ENCODE measurements at places on chromosomes 4 and X.

- DNase-seq = no peak
These were observed 592.4 kb downstream of the ACTRT1 start for GRCh38 chrX:127459790-127460189.

GRCh38 chrX:42755815-42756214 is 22.1 kb downstream of the PPP1R2C start:
- DNase-seq = peak; percentile 17

GRCh38 chrX:39633293-39633692 is 464.5 kb downstream of the BCOR start:
- DNase-seq = no peak

DNA sequence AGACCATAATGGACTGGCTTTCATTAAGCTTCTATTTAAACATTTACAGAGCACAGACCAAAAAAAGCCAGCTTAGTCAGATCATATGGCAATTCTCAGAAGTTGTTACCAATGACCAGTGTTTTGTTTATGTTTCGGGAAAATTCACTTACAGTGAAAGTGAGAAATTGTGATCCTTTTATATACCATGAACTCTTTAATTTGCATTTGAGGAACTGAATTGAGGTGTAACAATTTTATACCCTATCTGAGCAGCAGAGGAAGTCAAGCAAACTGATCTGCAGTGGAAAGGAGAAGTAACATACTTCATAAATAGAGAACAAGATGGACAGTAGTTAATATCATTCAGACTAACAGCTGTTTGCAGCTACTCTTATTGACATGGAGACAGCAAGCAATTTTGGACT is 97.1 kb downstream of the TMA16 start:
- DNase-seq = no peak

- no peak for DNase-seq
These were observed 6.3 kb downstream of the AMMECR1 start for GRCh38 chrX:110311437-110312230.

GRCh38 chr4:83266689-83267088 is 17.9 kb downstream of the COQ2 start:
- DNase-seq = no peak

DNA sequence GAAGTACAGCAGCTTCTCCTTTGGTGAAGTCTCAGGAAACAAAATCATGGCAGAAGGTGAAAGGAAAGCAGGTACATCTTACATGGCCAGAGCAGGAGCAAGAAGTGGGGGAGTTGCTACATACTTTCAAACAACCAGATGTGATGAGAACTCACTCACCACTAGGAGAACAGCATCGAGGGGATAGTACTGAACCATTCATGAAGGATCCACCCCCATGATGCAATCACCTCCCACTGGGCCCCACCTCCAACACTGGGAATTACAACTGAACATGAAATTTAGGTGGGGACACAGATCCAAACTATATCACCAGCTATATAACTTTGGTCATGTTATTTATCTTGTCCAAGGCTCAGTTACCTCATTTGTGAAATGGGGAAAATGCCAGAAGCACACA is 159.4 kb downstream of the OPHN1 start:
- no peak for DNase-seq

DNA sequence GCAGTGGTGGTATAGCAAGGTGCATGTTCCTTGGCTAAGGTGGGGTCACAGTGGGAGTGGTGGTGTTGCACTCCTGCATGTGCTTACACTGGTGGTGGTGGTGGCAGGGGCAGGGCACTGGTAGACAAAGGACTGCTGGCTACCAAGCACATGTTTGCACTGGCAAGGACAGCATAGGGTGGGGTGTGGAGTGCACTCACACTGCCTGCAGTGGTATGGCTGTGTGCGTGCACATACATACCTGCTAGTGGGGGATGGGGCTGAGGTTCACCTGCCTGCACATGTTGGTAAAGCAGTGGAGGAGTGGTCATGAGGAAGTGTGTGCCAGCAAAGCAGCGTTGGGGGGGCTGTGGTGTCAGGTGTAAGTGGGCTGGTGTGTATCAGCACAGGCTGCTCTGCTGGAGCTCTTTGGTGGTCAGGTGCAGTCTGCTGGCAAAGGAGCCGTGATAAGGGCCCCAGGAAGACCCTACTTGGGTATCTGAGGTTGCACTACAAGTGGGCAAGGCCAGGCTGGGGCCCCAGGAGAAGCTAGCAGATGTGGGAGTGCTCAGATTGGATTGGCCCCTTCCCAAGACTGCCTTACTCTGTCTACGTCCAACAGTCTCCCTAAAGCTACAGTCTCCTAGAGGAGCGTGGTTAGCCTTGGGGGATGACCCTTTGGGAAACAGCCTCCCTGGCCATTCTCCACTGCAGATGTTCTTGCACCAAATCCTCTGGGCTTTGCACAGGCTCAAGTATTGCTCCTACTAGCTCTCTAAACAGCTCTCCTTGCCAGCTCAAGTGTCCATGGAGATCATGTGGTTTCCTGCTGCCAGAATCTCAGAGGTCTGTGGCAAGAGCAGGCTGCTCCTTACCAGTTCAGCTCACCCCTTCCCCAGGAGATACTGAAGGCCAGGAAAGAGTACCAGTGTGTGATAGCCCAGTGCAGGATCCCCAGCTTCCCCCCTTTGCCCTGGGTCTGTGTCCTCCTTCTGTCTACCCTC is 486.3 kb upstream of the PABPC4L start:
- DNase-seq = no peak

DNA sequence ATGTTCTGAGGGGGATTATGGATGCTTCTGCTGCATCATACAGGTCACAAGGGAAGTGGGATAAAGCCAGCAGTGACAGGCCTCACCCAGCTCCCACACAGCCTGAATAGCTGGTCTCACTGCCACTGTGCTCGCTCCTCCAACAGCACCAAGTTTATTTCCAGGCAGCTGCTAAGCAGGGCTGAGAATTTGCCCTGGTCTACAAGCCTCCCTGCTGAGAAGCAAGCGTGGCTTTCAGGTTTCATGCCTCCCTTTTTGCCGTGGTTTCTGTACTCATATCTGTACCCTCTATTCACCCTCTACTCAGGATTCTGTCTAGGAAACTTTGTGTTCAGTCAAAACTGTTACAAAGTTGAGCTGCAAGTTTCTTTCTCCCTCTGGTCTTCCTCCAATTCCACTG is 78.6 kb downstream of the MAGEC1 start:
- DNase-seq = no peak

DNA sequence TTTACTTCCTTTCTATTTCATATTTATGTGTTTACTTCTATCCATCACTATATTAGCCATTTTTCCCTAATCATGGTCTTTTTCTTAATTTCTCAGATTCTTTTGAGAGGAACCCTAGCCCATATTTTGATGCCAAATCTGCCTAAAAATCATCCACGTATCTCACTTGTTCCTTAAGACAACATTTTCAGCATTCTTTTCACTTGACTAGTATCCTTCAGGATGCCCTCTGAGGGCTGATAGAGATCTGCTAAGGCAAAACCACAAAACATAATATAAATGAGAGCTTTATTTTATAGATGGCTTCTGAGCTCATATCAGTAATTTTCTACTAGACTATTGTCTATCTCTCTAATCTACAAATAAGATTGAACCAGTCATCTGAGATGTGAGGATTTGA is 341.9 kb downstream of the GPM6A start:
- DNase-seq = no peak

- DNase-seq = no peak
These were observed 208.0 kb downstream of the ENOX2 start for GRCh38 chrX:130694983-130695382.

GRCh38 chr4:25441519-25442117 is 64.6 kb downstream of the ANAPC4 start:
- DNase-seq = peak; percentile 22

- DNase-seq = peak; percentile 45
These were observed 111.1 kb downstream of the CFAP299 start for GRCh38 chr4:80446664-80447063.

- DNase-seq = no peak
These were observed 26.8 kb downstream of the MAN2B2 start for GRCh38 chr4:6601661-6602250.

- no peak for DNase-seq
These were observed 249.4 kb downstream of the ADAMTS3 start for GRCh38 chr4:72319601-72320021.

DNA sequence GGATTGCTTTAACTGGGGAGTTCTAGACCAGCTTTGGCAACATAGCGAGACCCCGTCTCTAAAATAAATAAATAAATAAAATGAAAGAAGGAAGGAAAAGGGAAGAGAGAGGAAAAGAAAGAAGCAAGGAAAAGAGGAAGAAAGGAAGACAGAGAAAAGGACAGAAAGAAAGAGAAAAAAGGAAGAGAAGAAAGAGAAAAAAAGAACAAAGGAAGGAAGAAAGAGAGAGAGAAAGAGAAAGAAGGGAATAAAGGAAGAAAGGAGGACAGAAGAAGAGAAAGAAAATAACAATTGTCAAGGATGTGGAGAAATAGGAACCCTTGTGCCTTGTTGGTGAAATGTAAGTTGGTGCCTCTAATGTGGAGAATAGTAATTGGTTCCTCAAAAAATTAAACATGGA is 74.6 kb downstream of the ANAPC4 start:
- DNase-seq = no peak

DNA sequence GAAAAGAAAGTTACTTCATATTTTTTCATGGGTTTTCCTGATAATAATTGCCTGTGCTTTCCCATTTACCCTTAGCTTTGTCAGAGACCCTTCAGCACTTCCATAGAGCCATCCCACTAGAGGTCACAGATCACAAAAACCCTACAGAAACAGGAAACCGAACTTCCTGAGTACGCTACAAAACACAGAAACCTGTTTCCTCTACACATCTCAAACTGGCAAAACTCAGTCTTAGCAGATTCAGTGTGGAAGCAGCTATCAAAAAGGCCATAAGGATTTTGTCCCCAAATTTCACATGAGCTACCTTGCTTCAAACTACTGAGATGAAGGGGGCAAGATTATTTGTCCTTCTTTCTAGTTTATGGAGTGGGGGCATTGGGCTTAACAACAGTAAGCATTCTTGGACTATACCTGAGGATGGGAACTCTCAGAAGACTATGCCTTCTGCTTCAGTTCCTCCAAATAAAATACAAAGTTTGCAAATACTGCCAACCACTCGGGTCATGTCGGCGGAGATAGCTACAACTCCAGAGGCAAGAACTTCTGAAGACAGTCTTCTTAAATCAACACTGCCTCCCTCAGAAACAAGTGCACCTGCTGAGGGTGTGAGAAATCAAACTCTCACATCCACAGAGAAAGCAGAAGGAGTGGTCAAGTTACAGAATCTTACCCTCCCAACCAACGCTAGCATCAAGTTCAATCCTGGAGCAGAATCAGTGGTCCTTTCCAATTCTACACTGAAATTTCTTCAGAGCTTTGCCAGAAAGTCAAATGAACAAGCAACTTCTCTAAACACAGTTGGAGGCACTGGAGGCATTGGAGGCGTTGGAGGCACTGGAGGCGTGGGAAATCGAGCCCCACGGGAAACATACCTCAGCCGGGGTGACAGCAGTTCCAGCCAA is at the start of gene MMRN1:
TSS of gene MMRN1 (plus strand) at position 206 of the 902 bp plus-strand sequence. CDS start at position 324, 118 bp downstream.
- DNase-seq = no peak

- no peak for DNase-seq
These were observed 2.9 kb upstream of the EIF1AX start for GRCh38 chrX:20144491-20144890.

GRCh38 chrX:101265869-101266428 is 25.2 kb downstream of the TAF7L start:
- DNase-seq = peak; percentile 7

GRCh38 chr4:80125252-80126177 is 52.5 kb upstream of the ANTXR2 start:
- no peak for DNase-seq

DNA sequence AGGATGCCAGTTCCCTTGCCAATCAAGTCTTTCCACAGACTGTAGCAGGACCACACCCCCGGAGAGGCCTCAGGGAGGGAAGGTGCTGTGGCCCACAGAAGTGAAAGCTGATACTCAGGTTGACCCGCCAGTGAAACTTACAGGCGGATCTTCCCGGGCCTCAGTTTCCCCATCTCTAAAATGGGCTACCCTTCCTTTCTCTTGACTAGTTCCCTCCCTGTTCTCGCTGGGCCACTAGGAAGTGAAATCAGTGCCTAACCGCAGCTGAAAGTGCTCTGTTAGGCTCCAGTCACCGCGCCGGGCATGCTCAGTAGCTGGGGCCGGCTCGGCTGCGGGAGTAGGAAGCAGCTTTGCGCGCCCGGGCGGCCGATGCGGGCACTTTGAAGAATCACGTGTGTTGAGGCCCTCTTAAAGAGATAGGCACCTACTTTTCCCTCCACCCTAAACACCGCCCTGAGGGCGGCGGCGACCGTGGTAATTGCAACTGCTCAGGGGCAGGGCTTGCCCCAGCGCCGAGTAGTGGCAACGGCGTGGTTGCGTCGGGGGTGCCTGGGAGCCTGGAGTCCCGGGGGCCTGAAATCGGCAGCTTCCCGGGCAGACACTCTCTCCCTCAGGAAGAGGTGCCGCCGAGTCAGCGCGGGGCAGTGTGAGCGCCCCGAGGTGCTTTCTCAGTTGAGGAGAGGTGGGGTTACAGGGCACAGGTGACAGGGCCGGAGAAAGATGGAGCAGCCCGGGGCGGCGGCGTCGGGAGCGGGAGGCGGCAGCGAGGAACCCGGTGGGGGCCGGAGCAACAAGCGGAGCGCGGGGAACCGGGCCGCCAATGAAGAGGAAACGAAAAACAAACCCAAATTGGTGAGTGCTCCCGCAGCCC is at the start of gene DIAPH2:
TSS of gene DIAPH2 (plus strand) at position 504 of the 871 bp plus-strand sequence.
- DNase-seq = no peak

DNA sequence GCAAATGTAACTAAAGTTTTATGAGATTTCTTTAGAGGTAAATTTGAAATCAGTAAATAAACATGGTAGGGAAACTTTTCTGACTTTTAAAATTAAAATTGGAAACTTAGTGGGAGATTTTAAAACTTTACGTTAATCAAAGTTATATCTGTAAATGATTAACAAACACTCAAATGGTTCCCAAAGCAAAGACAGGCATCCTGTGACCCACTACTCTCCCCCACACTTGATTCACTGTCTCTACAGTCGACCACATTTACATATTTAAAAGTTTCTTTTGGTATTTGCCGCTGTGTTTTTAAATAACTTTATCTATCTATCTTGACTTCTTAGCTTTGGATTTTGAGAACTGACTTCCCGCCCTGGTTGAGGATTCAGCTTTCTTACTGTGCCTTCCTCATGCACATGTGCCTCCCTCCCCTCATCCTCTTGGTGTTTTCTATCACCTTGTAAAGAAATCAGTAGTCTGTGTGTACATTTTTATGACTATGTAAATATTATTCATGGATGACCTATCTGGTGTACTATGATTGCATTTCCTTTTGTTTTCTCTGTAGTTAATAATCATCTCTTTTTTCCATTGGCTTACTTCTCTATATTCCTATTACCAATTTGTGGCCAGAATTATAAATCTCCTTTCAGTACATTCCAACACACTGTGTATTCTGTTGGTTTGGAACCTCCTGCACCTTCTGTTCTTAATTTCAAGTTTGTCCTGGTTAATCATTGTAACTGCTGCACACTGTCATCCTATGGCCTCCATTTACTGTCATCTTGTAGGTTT is 72.6 kb downstream of the WWC2 start:
- DNase-seq = no peak

DNA sequence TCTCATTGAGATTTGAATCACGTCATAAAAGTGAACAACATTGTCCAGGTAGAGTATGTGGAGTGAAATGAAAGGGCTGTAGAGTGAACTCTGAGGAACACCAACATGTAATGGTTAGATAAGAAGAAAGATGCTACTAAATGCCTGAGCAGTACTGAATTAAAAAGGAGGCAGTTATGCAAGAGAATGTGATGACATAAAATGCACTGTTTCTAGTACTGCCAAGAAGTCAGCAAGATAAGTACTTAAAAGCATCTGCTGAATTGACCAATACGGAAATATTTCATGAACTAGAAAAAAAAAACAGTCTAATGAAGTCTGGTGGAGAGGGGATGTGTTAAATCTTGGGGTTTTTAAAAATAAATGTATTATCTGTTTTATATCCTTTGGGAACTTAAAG is 583.8 kb upstream of the GALNT7 start:
- DNase-seq = no peak

Measured in retinal pigment epithelial cell (primary cell).